Stimulated activated CD8-positive, alpha-beta memory T cell treated with anti-CD3 and anti-CD28 coated beads, Interleukin-2, amount 100 ng/mL, for 1 hour (primary cell): ENCODE measurements at places on chromosomes 7 and 10.

- DNase-seq: no peak
Measured at GRCh38 chr7:24896031-24896501, 83.9 kb downstream of the OSBPL3 start.

- no peak for DNase-seq
Measured at GRCh38 chr10:49328401-49329145, 29.6 kb downstream of the C10orf71 start.

GRCh38 chr7:47358357-47358756 lies 223.6 kb downstream of the TNS3 start:
- no peak for DNase-seq

- no peak for DNase-seq
Measured at GRCh38 chr10:113494761-113495160, 58.1 kb upstream of the HABP2 start.

GRCh38 chr10:57260175-57260574 lies 899.1 kb upstream of the ZWINT start:
- DNase-seq: no peak

GRCh38 chr10:91340613-91341362 lies 69.4 kb upstream of the HECTD2 start:
- DNase-seq: no peak

DNA sequence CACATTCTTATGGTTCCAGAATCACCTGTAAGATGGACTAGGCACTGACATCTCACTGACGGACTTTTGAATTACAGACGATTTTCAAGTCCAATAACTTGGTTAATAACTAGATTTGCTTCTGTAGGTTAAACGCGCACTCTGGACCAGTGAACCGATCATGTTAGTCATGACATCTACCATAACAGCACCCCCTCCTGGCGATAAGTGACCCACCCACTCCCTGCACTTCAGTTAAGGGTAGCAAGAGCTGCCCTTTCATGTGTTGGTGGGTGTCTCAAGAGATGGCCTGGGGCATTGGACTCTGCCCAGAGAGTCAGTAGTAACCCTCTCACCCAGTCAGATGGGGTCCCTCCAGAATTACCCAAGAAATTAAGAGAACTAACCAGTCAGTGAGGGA lies 12.9 kb downstream of the GRM8 start:
- DNase-seq: no peak

- DNase-seq: no peak
Measured at GRCh38 chr7:1242606-1243289, 10.1 kb downstream of the UNCX start.

GRCh38 chr7:97858221-97858620 lies 14.0 kb downstream of the ASNS start:
- no peak for DNase-seq

DNA sequence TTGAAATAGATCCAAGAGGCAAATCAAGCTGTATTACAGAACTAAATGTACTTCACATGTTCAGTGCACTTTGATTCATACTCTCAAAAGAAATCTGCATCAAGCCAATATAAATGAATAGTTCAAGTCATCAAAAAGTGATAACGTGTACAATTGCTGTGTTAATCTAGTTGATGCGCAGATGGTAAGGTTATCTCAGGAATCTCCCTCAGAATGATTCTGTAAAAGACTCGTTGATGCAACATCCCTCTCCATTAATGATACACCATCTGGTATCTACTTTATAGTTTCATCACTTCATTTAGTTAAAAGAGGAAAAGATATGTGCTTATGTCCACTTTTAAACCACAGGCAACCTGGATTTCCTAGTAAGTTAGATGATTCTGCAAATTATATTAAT lies 200.6 kb downstream of the CHCHD3 start:
- no peak for DNase-seq

- no peak for DNase-seq
Measured at GRCh38 chr7:26198133-26198780, 2.3 kb downstream of the HNRNPA2B1 start.

GRCh38 chr7:130180571-130181262 lies 24.5 kb downstream of the TMEM209 start:
- no peak for DNase-seq

- DNase-seq: no peak
Measured at GRCh38 chr7:44615149-44615611, 8.8 kb downstream of the OGDH start.

GRCh38 chr7:17497136-17497535 lies 198.7 kb downstream of the AHR start:
- no peak for DNase-seq

DNA sequence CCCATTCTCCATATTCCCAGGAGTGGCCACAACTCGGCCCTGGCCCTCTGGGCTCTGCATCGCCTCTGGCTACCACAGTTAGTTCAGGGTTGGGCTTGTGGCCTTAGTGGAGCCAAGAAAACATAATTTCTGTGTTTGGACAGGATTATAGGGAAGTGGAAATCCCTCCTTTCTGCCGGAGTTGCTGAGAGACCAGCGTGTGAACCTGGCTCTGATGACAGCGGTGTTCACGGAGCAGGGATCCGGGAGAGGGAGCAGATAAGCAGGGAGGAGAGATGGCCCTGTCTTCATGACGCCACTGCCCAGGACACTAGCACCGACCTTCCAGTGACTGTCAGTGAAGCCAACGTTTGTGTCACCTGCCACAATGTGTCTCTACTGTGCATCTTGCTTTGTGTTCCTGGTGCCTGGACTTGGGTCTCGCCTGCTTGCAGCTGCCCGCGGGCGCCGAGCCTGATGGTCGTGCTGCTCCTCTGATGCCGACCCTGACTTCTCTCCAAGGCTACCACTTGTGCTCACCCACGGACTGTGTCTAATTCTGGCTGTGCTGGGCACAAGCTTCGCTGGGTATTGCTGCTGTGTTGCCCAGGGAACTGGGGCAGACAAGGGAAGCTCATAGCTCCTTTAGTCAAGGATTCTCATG lies 67.0 kb upstream of the VIPR2 start:
- no peak for DNase-seq

- DNase-seq: no peak
Measured at GRCh38 chr7:1343551-1343950, 110.9 kb downstream of the UNCX start.

- DNase-seq: no peak
Measured at GRCh38 chr10:34254596-34254995, 560.5 kb downstream of the PARD3 start.

DNA sequence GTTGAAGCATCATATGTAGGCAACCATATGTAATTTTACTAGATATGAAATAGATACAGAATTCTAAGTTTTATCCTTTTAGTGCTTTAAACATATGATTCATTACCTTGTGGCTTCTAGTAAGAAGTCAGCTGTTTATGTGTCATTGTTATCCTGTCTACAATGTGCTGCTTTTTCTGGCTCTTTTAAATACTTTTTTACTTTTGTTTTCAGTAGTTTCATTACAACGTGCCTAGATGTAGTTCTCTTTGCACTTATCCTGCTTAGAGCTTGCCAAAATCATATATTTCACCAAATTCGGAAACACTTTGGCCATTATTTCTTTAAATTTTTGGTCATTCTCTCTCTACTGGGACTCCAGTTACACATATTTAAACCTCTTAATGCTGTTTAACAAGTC lies 26.4 kb downstream of the YAE1 start:
- DNase-seq: no peak

DNA sequence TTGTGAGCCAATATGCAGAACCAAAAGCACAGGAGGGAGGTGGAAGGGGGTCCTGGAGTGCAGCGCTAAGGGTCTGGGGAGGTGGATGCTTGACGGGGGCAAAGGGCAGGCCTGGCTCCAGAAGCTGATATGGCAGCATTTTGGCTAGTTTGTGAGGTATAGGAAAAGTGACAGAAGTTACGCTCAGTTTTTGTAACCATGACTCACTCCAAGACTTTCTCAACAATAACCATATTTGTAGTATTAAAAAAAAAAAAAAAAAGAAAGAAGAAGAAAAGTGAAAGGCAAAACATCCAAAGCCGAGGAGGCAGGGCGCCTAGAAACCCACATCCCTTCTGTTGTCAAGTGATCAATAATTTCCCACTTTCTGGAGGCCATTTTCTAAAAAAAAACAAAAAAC lies 92.3 kb downstream of the RNF216 start:
- DNase-seq: no peak

GRCh38 chr7:155807065-155807671 lies 5.1 kb downstream of the SHH start:
- DNase-seq: no peak

- DNase-seq: no peak
Measured at GRCh38 chr10:99693933-99694583, 34.7 kb downstream of the ENTPD7 start.

GRCh38 chr10:21724687-21725367 lies 190.8 kb downstream of the MLLT10 start:
- DNase-seq: no peak

- DNase-seq: no peak
Measured at GRCh38 chr10:13690281-13690825, 103.6 kb downstream of the PRPF18 start.

GRCh38 chr10:50884302-50884701 lies 1.1 kb downstream of the A1CF start:
- DNase-seq: no peak

GRCh38 chr7:101248276-101248675 lies 3.4 kb upstream of the FIS1 start:
- no peak for DNase-seq

DNA sequence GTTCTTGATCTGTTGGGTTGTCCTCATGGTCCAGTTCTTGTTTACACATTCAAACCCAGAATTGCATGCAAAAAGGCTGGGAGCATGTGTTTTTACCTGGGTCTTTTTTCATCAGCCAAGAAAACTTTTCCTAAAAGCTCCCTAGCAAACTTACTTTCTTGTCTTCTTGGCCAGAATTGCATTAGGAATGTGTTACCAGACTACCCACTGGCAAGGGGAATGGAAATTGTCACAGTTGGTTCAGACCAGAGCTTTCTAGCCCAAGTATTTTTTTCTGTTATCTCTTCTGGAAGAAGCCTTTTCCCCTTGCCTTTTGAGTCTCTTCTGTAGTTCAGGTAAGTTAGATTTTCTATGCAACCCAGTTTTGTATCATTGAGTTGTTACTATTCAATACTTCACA lies 77.5 kb downstream of the BMPR1A start:
- no peak for DNase-seq

GRCh38 chr10:74290708-74291107 lies 139.7 kb downstream of the ADK start:
- DNase-seq: no peak

- DNase-seq: no peak
Measured at GRCh38 chr10:113007343-113007771, 57.3 kb downstream of the TCF7L2 start.

GRCh38 chr10:7593063-7593462 lies 73.7 kb downstream of the ITIH5 start:
- no peak for DNase-seq

DNA sequence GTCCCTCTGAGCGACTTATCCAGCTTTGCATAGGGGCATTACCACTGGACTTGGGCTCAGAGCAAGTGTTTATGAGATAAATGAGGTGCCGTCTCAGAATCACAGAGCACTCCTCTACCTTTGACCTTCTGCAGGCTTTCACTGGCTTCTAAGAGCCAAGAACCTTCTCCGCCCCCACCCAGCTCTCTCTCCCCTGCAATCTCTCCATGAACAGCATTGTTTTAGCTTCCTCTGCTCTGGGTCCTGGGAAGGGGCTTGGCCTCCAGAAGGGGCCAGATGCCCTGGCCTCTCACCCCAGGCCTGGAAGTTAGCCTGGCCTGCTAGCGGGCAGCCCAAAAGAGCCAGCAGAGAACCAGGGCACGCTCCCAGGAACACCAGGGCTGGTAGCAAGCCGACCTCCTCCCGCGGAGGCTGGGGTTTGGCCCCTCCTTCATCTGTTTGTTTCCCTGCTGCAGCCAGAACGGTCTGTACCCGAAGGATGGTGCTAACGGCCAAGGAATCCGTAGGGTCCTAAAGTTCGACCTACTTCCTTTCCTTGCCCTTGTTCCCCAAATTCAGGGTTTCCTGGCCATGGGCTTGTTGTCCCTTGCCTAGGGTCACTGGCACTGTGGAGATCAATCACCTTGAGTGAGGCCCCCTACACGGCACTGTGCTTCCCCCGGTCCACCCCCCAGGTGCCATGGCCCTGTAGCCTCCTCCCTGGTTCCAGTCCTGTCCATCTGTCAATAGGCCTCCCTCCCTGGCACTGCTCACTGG lies 18.7 kb upstream of the DDIT4 start:
- no peak for DNase-seq

GRCh38 chr10:118732245-118733165 lies 22.3 kb downstream of the CACUL1 start:
- no peak for DNase-seq

DNA sequence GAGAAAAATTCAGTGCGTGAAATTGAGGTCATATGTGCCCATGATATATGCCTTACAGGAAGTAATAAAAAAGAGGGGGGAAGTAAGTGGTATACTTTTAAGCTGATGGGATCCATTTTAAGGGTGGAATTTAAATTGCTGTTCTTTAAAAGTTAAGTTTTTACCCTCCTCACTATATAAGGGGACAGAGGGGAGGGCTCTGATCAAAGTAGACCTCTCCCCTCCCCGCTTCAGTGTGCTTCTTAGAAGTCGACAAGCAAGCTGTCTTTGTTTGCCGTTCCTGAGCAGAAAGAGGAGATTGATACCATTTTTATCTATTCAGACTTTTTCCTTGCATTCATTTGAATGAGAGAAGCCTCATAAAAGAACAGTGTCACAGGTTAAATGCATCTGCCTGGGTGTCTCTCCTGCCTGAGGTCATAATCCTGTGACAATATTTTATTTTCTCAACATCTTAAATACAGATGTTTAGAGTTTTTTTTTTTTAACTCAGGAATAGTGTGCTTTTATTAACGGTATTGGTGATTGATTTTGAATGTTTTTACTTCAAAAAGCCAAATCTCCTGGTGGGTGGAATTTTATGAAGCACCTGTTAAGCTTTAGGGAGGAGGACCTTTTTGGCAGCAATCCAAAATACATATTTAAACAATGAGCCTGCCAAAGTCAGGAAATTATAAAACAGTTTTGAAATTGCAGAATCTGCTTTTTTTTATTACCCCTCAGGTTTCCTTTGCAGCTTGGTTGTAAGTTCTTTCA lies 141.7 kb downstream of the KAT6B start:
- no peak for DNase-seq

GRCh38 chr10:60123668-60124067 lies 217.3 kb upstream of the CCDC6 start:
- no peak for DNase-seq

DNA sequence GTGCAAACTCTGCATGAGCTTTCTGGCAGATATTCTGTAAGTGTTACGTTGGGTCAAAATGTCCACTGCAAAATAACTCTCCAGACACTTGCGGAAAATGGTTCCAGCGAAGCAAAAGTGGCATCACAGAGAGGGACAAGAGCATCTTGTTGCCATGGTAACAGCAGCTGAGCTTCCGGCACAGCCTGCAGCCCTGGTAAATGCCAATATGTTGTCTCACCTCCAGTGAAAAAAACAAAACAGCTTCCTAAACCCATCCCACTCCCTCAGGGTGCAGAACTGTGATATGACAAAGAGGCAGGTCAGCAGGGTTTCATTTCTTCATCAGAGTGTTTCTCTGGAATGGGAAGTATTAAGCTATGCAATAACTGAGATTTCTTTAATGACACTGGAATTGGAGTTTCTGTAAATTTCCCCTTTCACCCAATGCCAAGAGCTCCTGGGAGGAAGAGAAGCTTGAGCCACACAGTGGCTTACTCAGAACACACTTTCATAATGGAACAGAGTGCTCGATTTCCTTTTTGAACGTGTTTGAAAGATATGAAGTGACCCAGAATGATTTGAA lies 65.6 kb downstream of the FOXI2 start:
- no peak for DNase-seq

GRCh38 chr10:5094265-5095205 lies at the start of gene AKR1C3:
Gene AKR1C3, plus strand, starts transcription at chr10:5094414. Its CDS starts 31 bp downstream, at chr10:5094445.
- DNase-seq: no peak

GRCh38 chr10:75764974-75765788 lies 333.8 kb downstream of the LRMDA start:
- DNase-seq: no peak
